ENCODE measurements at places on chromosomes 3 and 15.
A peak's percentile ranks its signal among the peaks of the same experiment; 100 is the strongest.

DNA sequence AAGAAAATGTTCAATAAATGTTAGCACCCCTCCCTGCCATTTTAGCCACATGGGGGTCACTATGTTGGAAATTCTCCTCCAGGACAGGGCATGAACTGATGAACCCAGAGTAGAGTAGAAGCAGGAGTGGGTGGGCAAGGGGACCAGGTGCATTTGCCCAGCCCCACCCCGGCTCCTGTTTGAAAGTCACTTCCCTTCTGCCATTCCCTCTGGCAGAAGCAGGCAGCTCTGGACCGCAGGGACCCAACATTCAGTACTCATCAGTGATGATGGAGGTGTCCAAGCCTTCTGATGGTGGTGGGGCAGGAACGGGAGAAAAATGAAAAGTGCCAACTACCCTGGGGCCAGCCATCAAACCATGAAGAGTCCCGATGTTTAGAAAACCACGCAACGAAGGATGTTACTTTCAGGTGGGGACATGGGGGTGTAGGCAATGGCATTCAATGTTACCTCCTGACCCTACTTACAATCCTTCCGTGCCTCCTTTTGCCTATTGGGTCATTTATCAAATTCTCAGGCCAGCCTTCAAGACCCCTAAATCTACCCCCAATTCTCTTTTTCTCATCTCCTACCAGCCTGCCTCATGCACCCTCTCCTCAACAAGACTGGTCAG, 17.2 kb downstream of the UBAP1L start:
- no peak for DNase-seq

- no peak for DNase-seq
Observed at GRCh38 chr15:34609102-34610057, 25.9 kb upstream of the GOLGA8B start.

GRCh38 chr15:85642065-85642692, 152.5 kb downstream of the KLHL25 start:
- DNase-seq: no peak

- no peak for DNase-seq
Observed at GRCh38 chr15:99122831-99123712, 18.2 kb downstream of the SYNM start.

DNA sequence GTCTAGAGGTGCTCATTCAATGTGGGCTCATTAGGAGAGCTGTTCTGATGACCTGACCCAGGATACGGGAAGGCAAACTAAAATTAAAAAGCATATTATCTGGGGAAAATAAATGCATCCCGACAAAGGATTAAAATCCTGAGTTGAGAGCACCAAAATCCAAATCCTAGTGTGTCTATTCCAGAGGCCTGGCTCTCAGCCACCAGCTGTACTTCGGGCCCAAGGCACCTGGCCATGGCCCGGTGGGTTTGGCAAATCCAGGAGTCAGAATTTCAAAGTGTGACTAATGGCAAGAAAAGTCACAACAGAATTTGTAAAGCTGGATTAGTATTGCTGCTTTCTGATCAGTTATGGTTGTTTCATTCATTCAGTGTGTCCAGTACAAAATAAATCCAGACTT, 2.6 kb upstream of the LYSMD4 start:
- no peak for DNase-seq

- DNase-seq: no peak
Observed at GRCh38 chr15:64552281-64552948, 92.0 kb downstream of the ZNF609 start.

GRCh38 chr3:55801068-55801467, 314.0 kb upstream of the WNT5A start:
- no peak for DNase-seq

DNA sequence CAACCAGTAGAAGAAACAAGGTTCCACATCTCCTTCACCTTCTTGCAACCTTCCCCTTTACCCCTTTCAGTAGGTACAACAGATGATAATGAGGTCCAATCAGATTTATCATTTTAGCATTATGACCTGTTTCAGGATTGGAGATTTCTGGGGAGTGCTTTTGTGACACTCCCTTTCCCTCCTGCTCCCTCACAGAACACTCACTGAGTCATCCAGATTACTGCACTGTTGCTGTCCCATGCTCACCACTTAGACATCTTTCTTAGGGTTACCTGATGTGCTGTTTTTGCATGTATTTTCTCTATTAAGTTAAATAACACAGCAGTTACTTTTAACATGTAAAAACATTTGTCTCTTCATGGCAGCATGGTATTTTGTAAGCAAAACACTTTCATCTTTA, 118.5 kb downstream of the MFSD1 start:
- DNase-seq: no peak

DNA sequence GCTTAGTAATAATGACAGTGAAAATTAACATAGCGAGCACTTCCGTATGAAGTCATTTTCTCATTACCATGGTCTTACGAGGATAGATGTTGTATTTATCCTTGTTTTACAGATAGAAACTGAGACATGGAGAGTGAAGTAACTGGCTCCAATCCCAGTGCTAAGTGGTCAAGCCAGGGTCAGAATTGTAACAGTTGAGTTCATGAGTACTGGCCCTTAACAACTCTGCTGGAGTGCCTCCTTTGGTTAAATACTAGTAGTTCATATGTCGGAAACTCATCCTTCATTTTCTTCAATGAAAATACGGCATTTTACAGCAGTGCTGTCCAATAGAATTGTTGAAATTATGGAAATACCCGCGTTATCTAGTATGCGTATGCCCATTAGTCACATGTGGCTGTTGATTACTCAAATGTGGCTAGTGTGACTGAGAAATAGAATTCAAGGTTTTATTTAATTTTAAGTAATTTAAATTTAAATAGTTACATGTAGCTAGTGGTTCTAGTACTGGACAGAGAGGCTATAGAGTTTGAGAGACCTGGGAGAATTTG, 32.5 kb downstream of the FNDC3B start:
- no peak for DNase-seq

- peak; percentile 65 for DNase-seq
Observed at GRCh38 chr3:18988614-18989229, 159.6 kb upstream of the KCNH8 start.

DNA sequence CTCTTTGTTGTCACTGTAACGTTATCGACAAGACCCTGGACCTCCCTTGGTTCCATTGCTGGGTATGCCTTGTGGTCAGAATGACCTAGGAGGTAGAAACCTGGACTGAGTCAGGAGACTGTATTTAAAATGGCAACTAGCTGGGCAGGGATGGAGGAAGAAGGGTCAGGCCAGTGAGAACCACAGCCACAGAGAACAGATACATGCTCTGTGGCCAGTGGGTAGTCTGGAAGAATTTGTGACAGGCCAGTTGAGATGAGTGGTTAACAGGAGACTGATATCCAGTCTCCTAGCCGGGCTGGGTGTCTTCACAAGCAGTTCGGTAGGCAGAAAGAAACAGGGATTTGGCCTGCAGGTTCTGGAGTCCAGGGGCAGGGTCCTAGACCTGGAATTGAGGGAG, 58.9 kb downstream of the SNRK start:
- no peak for DNase-seq

GRCh38 chr3:112617285-112617684, 23.7 kb downstream of the CCDC80 start:
- DNase-seq: no peak

- DNase-seq: no peak
Observed at GRCh38 chr3:157414861-157415260, 21.8 kb upstream of the PTX3 start.

DNA sequence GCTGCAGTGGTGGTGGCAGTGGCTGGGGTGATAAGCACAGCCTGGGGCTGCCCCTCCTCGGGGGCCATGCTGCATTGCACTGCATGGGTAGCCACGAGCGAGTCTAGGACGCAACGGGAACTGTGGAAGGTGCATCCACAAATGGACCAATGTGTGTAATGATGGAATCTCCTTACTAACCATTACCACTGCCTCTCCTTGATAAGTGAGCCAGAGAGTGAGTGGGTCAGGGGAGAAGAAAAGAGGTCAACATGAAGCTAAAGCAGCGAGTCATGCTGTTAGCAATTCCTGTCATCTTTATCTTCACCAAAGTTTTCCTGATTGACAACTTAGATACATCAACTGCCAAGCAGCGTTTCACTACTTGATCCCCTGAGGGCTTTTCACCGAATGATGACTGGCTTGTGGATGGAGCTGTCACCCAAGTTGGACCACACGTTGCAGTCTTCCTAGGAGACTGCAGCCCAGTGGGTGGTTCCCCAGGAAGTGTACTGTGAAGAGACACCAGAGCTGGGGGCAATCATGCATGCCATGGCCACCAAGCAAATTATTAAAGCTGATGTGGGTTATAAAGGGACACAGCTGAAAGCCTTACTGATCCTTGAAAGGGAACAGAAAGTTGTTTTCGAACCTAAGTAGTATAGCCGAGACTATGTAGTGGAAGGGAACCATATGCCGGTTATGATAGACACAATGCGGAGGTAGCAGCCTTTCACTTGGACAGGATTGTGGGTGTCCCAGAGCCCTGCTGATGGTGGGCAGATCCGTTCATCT, 20.6 kb downstream of the SAMD7 start:
- DNase-seq: peak; percentile 10

GRCh38 chr15:31081056-31081455, 20.5 kb downstream of the TRPM1 start:
- no peak for DNase-seq

- no peak for DNase-seq
Observed at GRCh38 chr3:134721214-134721613, 70.4 kb upstream of the KY start.

- no peak for DNase-seq
Observed at GRCh38 chr15:43878446-43878845, 51.6 kb downstream of the WDR76 start.

- DNase-seq: peak; percentile 10
Observed at GRCh38 chr3:161305095-161305991, 66.0 kb downstream of the SPTSSB start.

DNA sequence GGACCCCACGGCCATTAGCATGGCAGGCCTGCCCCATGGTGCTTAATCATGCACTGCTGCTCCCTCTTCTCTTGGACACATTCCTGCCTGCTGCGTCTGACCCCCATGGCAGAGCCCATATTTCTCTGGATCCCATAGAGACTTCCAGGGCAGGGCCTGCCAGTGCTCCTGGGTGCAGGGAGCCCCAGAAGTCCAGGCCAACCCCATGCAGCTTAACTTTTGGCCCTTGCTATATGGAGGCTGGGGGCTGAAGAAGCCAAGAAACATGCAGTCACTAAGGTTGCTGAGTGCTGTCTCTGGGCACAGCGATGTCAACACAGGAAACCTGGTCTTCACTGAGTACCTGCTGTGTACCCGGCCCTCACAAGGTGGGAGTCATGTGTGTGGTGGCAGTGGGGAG, 11.3 kb upstream of the PRKCD start:
- DNase-seq: no peak

DNA sequence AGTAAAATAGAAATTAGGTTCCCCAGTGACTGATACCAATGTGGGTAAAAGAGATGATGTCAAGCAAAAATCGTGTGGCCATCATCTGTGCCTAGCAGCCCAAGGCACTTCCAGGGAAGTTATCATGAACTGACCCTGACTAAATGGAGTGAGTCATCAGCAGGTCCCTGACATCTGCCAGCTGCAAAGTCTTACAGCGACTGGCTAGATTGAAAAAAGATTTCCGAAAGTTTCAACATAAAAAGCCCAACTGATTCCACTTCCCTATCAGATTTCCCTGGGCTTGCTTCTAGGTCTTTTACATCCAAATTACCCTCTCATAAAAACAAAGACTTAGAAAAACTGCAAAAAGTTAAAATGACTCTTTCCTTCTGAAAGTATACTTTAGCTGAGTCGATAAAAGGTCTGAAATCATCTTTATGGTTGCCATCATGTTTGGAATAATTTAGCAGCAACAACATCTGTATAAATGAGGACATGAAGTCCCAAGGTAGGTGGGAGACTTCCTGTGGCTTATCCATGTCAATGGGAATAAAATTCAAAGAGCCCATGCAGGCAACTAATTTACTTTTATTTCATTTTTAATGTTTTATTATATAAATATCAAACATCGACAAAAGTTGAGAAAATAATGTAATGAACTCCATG, 342.8 kb downstream of the ERC2 start:
- no peak for DNase-seq

DNA sequence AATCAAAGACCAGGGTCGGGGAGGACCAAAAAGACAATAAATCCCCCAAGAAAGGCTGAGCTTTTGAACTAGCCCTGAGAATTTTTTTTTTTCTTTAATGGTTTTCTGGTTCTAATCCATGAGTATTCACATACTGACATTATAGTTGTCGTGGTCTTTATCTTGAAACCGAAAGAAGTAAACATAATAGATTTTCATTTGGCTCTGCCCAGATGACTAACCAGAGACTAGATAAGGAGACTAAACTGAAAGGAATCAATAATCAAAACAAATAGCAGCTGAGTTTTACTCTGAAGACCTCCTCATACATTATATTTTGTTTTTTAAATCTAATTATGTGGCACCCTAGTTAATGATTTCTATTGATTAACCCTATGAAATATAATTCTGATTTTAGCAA, 381.4 kb downstream of the CNTN3 start:
- DNase-seq: no peak

- DNase-seq: no peak
Observed at GRCh38 chr15:85335193-85335942, 45.0 kb upstream of the AKAP13 start.

DNA sequence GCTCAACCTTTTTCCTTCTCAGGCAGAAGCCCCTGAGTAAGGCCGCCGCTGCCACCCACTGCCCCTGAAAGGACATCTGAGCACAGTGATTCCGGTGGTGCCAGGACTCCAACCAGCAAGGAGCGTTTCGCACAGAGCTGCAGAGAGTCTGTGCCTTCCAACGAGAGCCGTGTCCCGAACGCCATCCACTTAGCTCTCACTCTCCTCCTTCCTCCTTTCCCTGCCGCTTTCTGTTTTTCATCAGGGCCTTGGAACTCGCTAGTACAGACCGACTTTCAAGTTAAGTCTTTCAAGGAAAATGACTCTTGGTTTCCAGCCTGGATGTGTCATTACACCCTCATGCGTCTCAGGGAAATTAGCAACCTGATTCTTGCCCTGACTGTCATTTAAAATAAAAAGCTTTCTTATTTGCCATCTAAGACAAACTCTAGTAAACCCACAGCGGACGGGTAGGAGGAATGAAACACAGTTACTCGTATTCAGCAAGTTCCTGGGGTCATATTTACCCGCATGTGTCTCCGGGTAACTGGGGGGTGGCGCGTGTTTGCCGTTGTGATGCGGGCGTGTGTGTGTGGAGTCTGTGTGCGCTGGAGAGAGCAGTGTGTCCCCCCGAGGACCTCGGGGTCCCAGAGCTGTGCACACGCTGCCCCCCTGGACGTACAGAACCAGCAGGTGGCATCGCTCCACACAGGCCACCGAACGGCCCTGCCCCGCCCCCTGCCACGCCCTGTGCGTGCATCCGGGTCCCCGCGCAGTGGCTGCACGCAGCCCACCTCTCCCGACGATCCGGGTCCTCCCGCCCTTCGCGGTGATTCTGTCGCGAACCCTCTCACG, 30.4 kb upstream of the ALDH1A3 start:
- DNase-seq: no peak
